Activated CD4-positive, alpha-beta T cell treated with anti-CD3 and anti-CD28 coated beads, Interleukin-2, Interleukin-4, amounts not matched to agents 100 ng/mL and 50 ng/mL, durations not matched to agents 16 hours and 8 hours (primary cell): ENCODE measurements at places on chromosomes 1 and 21.

DNA sequence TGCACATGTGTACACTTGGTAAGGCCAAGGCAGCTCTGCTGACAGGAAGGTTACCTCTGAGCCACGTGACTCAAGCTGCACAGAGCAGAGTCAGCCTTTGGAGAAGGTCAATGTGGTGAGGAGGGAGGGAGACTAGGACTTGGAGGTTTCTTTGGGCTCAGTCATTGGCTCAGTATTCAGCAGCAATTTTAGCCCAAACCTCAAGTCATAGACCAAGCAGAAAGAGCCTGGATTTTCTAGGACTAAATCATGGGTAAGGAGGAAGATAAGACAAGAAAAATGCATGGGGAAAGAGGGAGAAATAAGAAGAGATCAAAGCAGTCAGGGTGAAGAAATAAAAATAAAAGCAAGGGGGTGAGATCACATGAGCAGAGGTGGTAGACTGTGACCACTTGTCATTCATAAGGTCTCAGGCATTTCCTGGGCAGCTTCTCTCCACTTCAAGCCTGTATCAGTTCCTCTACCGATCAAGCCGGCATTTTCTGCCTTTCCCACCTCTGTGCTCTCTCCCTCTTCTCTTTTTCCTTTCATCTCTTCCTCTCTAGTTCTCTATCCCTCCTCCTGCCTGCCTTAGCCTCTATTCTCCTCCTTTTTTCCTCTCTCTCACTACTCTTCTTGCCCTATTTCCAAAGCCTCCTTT lies 51.7 kb upstream of the DUSP10 start:
- DNase-seq: no peak

DNA sequence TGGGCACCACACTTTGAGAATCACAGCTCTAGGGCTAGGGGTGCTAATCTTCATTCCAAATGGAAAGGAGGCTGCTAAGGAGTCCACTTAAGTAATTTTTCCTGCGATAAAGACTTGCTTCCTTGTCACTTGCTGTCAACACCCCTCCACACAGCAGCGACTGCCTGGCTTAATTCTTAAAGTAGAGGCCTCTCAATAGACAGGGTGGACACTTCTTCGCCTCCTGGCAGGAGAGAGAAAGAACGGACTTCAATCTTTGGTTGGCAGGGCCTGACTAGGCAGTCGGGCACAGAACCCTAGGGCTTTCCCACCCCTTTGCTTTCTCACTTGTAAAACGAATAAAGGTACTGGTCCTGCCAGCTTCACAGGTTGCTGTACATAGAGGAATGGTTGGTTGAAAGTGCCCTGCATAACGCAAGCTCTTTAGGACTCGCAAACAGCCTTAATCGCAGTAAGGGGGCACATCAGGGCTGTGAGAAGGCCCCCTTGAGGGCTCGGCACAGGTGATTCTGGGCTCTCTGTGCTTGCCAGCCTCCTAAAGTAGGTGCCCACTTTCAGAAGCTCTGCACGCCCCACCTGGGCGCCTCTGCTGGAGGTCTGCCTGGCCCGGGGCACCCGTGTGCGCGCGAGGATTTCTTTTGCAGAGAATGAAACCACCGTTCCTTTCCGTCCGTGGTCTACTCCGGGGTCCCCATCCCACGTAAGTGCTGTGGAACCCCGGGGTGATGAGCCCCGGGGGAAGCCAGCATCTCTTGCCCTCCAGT lies 47.6 kb upstream of the CD34 start:
- DNase-seq: no peak

DNA sequence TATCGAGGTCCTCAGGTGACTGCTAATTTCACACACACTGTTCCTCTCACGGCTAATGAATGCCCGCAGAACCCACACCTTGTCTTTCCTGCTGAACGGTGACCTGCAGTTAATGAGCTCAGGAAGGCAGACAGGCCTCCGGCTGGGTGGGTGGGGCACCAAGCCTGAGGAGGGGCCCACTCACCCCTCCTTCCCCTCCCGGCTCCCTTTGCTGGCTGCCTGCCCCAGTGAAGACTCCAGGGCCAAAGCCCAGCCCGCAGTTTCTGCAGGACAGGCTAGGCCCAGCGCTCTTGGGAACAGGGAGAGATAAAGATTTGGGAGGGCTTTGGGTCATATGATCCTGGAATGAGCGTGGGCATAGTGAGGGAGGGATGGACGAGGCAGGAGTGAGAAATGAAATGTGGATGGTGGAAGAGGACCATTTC lies 26.4 kb downstream of the FOXO6 start:
- no peak for DNase-seq

DNA sequence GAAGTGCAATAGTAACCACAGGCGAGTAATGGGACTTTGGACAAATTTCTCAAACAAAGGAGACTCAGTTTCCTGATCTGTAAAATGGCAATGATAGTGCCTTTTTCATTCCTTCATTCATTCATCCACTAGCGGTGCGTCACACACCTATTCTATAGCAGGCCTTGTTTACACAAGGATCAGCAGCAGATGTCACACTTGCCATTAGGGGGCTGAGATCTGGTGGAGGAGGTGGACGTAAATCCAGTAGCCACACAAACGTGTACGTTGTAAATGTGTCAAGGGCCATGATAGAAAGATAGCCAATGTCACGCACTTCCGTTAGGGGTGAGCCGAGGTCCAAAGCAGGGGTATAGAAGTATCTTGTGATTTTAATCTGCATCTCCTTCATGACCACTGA lies 34.2 kb downstream of the SERINC2 start:
- DNase-seq: no peak

DNA sequence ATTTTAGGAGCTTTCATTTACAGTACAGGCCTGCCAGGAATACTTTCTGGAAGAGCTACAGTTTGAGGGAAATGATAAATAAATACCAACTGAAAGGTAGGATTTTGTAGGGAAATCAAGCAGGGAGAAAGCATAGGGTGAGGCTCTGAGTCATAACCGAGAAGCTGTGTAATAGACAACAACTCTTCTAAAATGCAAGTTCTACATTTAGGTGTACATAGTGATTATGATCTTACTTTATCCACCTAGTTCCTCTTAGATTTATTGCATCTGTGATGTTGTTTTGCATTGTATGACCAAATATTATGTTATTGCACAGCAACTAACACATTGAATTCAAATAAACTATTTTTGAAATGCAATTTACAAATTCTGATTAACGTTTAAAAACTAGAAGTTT lies 819.3 kb downstream of the PLA2G4A start:
- no peak for DNase-seq

DNA sequence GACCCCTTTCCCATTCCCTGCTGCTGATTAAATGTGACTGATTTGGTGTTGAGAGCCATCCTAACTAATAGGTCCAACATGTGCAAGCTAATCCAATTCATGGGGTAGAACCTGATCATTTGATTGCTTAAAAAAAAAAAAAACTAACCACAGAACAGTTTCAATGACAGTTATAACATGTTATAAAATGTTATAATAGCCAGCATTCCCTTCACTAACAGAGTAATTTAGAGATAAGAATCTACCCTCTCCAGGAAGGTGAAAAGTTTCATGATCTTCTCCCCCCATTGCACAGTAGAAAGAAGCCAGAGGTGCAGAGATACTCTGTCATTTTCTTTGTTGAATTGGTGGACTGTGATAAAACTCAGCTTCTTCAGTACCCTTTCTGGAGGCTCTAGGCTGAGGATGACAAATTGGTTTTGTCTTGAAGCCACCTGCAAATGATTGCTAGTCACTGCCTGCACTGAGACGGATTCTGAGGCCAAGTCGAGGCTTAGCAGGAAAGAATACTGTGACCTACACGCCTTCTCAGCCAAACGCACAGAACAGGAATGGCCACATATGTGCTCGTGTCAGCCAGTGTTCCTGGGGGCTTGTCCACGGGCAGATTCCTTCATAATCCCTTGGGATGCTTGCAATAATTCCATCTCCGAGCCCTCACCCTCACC lies 215.7 kb upstream of the IRF2BP2 start:
- no peak for DNase-seq

- DNase-seq: no peak
Measured at GRCh38 chr1:74690909-74691308, 17.3 kb upstream of the ERICH3 start.

DNA sequence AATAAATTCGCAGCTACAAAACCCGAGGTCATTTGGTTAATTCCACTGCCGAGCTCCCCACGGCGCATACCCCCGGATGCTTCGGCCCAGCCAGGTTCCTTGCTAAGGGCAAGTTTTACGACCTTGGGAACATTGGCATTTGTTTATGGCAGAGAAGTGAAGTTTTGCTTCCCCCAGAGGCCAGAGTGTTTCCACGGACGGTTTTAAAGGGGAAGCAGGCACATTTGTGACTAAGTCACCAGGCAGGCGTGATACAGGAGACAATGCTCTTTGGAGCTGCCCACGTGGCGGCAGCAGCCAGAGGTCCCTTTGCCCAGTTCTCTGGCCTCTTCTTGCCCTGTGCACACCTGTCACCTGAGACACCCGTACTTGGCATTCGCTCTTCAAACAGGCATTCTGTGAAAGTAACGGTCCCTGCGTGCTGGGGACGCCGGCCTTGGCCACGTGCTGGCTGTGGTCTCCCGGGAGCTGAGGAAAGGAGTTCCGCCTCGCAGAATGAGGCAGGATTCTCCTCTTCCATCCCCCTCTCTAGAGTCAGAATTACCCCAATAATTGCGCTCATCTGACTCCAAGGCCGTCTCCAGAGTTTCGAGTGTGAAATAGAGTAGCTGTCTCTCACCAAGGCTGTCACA lies 138.3 kb downstream of the PRDM16 start:
- DNase-seq: no peak

DNA sequence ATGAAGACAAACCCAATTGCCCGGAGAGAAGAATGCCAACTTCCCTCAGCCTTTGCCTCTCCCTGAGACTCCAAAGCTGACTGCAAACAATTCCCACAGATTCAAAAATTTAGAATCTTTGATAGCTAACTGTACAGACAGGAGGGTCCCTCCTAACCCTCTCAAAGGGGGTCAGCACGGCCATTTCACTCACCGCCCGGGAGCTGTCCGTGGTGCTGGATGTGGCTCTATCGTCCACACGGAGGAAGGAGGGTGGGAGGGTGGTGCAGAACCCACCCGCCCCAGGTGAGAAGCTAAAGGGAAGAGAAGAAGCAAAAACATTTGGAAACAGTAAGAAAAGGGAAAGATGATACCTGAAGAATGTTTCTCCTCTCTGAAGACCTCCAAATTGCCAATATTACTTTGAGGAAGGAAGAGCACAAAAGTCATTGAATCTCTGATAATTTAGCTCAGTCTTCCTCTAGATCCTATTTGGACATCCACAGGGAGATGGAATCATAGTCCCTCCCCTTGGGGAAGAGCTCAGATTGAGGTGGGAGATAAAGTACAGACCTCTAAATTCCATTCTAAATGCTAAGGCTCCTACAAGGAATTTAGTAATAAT lies 45.6 kb downstream of the RHBG start:
- DNase-seq: no peak

- DNase-seq: no peak
Measured at GRCh38 chr1:85128316-85128715, 72.5 kb downstream of the SYDE2 start.

DNA sequence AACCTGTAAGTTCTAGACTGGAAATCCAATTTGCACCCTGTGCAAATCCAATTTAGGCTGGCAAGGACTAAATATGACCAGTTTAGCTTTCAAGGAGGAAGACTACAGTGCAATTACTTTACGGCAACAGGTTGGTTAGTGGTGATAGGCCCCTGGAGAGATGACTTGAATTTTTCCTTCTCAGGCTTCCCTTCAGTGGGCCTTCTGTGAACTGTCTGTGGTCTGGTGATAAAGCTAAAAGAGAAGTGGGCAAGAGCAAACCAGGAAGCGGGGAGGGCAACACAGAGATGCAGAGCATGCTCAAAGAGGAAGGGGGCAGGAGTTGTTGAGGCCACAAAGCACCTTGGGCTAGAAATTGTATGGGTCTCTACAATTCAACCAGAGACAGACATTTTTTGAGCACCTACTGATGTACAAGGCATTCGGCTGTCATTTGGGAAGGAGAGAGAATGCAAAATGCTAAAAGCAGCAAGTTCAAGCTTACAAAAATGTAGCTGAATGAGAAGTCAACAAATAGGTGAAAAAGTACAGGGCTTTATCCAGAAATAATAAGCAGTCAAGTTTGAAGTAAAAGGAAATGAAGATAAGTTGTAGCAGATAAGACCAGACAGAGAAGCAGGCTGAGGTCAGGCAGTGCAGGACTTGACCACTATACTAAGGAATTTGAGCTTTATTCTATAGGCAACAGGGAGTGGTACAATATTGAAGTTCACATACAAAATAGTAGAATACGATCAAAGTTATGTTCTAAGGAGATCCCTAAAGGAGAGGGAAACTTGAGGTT lies 23.9 kb downstream of the INPP5B start:
- DNase-seq: no peak

- DNase-seq: peak; percentile 86
Measured at GRCh38 chr1:100440075-100440809, 87.9 kb downstream of the CDC14A start.

GRCh38 chr1:100699744-100700143 lies 19.8 kb upstream of the VCAM1 start:
- DNase-seq: no peak

DNA sequence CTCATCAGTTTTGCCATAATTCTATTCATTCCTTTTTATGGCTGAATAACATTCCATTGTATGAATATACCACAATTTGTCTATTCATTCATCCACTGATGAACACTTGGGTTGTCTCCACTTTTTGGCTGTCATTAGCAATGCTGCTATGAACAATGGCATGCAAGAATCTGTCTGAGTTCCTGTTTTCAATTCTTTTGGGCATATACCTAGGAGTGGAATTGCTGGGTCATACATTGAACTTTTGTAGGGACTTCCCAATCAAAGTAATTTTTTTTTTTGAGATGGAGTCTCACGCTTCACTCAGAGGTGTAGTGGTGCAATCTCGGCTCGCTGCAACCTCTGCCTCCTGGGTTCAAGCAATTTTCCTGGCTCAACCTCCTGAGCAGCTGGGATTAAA lies 34.9 kb downstream of the AADACL4 start:
- no peak for DNase-seq
